Dorsolateral prefrontal cortex (tissue), 122 donors: ENCODE measurements at places on chromosomes 12 and 14.

- no peak for DNase-seq
Measured at GRCh38 chr12:70823182-70823976, 97.2 kb downstream of the PTPRR start.

GRCh38 chr12:111430433-111431353, 25.0 kb downstream of the SH2B3 start:
- no peak for DNase-seq

DNA sequence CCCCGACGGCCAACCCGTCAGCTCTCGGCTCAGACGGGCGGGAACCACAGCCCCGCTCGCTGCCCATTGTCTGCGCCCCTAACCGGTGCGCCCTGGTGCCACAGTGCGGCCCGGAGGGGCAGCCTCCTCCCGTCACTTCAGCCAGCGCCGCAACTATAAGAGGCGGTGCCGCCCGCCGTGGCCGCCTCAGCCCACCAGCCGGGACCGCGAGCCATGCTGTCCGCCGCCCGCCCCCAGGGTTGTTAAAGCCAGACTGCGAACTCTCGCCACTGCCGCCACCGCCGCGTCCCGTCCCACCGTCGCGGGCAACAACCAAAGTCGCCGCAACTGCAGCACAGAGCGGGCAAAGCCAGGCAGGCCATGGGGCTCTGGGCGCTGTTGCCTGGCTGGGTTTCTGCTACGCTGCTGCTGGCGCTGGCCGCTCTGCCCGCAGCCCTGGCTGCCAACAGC, at the start of gene WNT1:
WNT1 (plus strand) TSS at position 32 of the 450 bp plus-strand sequence; CDS start at position 361, 329 bp downstream.
- DNase-seq, result no peak

DNA sequence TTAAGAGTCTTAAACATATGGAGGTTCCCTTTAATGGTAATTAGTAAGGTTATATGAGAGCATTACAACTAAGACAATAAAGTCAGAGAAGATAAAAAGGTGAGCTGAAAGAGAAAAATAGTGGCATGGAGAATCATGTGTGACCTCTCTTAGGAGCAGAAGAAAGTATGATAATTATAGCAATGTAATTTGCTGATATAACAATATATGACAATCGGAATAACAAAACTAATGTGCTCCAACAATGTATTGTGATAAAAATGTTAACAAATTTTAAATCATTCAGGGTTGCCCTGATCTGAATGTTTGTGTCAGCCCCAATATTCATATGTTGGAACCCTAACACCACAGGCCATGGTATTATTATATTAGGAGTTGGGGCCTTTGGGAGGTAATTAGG, 269.6 kb upstream of the PPFIA2 start:
- no peak for DNase-seq

GRCh38 chr14:100445436-100446088, 122.4 kb downstream of the SLC25A47 start:
- no peak for DNase-seq

DNA sequence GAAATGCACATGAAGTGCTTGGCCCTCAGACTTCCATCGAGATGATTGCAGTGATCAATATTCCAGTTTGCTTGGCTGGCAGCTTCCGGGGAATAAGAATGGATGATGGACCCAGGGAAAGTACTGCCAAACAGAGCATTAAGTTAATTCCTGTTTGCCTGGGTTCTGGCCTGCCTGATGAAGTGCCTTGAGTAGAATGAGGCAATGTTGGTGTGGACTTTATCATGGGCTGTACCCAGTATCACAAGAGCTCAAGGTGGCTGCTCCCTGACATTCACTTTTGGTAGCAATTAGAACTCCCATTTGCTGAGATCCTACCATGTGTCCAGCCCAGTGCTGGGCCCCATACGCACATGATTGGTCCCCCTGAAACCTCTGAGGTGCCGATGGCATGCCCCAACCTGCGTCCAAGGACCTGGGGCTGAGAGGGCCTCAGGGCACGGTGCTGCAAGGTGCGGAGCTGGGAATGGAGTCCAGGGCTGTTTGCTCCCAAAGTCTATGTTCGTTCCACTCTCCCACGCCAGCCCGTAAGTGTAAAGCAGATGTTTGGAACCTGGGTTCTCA, 80.7 kb downstream of the SLC25A47 start:
- DNase-seq, result no peak

GRCh38 chr14:83529531-83529930, 1995.9 kb upstream of the SEL1L start:
- DNase-seq, result no peak

- no peak for DNase-seq
Measured at GRCh38 chr14:74907744-74908143, 15.3 kb downstream of the RPS6KL1 start.

GRCh38 chr12:570435-570920, 92.8 kb downstream of the NINJ2 start:
- no peak for DNase-seq

GRCh38 chr12:131231032-131231980, 277.6 kb downstream of the ADGRD1 start:
- no peak for DNase-seq

DNA sequence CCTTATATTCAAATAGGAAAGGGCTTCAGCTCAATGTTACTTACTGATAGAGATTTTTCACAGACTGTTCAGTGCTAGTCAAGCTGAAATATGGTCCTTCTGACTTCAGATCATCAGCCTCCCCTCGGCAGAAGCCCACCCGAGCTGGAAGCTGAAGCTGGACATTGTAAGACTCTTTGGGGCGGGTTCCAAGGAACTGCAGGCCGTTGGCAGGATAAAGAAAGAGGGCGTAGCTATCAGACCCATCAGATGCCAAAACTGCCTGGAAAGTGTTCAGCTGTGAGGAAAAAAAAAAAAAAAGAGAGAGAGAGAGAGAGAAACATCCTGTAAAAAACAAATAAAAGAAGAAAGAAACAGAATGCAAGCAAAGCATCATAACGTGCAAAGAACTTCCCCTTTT, 8.8 kb downstream of the NID2 start:
- DNase-seq, result no peak

GRCh38 chr12:60921541-60921940, 1325.7 kb downstream of the SLC16A7 start:
- no peak for DNase-seq

DNA sequence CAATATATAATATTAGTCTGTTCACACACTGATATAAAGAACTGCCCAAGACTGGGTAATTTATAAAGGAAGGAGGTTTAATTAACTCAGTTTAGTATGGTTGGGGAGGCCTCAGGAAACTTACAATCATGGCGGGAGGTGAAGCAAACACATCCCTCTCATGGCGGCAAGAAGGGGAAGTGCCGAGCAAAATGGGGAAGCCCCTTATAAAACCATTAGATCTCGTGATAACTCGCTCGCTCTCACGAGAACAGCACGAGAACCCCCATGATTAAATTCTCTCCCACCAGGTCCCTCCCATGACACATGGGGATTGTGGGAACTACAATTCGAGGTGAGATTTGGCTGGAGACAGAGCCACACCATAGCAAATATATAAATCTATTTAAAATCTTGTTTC, 269.8 kb downstream of the ATP23 start:
- no peak for DNase-seq

DNA sequence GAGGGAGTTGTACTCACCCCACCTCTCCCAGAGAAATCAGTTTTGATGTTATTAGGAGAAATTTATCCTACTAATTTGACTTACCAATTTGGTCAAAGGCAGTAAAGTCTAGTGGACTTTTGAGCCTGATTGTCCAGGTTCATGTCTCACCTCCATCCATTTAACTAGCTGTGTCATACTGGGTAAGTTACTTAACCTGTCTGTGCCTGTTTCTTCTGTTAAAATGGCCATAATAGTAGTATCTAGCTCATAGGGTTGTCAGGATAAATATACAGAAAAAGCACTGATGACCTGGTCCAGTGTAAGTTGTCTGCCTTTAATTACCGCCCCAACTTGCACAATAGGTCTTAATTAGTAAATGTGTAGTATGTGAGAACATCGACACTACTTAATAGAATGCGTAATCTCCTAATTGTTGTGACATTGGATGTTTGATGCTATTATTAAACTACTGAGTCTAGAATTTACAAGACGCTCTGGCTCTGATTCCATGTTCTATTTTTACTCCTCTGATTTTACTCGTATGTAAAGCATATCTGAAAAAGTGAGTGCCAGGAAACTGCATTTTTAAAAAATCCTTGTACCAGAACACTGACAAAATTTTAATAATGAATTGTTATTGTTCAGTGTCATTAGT, 1.5 kb downstream of the RAB21 start:
- no peak for DNase-seq

GRCh38 chr12:53803703-53804102, 51.9 kb upstream of the CISTR start:
- DNase-seq, result no peak

- DNase-seq, result no peak
Measured at GRCh38 chr12:8647968-8648367, 14.7 kb downstream of the MFAP5 start.

GRCh38 chr12:15733136-15733535, 56.1 kb downstream of the EPS8 start:
- DNase-seq, result no peak

GRCh38 chr14:69040353-69040752, 61.3 kb upstream of the ACTN1 start:
- DNase-seq, result no peak

GRCh38 chr12:115375186-115375991, 691.4 kb upstream of the TBX3 start:
- no peak for DNase-seq

DNA sequence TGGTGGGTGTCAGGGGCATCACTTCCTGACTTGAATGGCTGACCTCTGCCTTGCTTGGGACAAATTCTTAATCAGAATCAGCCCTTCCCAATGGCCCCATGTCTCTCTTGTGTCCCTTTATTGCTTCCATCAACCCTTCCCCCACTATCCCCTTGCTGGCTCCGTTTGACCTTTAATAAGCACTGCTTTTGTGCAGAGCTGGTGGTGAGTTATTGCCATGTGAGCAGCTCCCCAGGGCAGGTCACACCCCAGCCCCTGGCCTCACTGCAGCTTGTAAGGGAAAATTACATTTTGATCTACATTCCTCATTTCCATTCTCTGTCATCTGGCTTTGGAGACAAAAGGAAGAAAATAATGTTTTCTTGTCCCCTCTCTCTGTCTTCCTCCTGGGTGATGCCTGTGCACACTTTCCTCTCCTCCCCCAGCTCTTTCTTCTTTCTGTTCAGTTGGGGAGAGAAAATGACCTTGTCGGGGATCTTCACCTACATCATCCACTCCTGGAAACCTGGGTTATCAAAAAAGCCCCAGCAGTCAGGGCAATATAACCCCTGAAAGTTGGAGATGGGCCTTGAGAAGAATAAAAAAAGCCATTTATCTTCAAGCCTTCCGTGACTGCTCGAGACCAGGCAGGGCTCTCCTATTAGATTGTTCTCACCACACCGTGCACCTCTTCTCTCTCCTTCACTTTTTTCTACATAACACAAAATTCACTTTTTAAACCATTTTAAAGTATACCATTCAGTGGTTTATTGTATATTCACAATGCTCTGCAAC, 100.4 kb upstream of the SRRM4 start:
- no peak for DNase-seq

DNA sequence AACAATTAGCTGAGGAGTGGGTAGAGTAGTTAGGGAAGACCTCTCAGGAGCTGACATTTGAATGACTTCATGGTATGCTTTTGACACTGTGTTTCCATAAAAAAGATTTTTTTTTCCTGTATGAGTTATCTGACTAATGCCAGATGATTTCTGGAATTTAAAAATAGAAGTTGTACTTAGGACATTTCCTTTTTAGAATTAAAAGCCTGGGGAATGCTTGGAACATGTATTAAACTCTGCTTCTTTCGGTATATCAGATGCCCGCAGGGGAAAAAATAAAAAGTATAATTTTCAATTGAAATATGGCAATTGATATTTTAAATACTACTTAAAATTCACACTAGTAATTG, 41.1 kb downstream of the BRMS1L start:
- DNase-seq, result no peak

GRCh38 chr12:38328306-38328895, 11.8 kb downstream of the ALG10B start:
- no peak for DNase-seq

DNA sequence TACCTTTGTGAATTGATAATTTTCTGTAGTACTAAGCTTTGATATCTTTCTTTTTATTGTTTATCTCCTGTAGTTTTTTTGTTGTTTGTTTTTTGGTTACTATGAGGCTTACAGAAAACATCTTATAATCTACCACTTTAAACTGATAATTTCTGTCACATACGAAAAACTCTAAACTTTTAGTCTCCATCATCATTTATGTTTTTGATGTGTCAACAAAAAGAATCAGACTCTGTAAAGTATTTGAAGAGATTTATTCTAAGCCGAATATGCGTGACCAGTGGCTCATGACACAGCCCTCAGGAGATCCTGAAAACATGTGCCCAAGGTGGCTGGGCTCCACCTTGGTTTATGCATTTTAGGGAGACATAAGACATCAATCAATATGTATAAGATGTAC, 167.1 kb upstream of the ARHGAP5 start:
- no peak for DNase-seq

GRCh38 chr14:58607952-58608317, 29.8 kb upstream of the DACT1 start:
- DNase-seq, result no peak

- DNase-seq, result no peak
Measured at GRCh38 chr14:93984070-93984469, 7.7 kb upstream of the ASB2 start.

DNA sequence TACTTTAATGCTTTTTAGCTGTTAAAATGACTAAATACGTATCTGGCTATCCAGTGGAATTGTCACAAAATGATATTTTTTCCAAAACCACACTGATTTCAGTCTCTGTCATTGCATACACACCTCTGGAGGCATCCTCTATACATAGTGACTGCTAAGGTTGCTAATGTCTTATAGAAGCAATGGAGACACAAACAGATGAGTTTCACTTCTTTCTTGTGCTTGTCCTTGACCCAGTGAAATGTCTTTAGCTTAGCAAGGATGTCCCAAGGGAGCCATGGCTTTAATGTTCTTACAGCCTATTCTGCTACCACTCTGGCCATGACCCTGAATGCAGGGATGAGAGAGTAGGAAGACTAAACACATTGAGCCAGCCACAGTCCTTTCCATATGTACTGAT, 90.3 kb downstream of the TPH2 start:
- DNase-seq, result no peak

DNA sequence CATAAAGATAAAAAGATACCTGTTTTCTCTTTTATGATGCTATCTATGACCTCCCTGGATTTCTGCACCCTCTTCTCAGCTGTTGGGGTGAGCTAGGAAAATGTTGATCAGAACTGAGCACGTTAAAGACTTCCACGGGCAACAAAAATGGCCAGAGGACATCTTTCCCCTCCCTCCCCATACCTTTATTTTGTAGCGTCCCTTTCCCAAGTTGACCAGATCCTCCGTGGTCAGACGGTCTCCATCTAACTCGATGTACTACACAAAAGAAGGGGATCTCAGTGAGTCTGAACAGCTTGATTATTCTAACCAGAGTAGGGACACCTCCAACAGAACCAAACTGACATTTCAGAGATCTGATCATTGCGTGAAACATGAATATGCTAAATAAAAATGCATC, 2.2 kb downstream of the HAL start:
- DNase-seq, result no peak

- DNase-seq, result peak; percentile 75
Measured at GRCh38 chr12:27940756-27941402, 31.7 kb downstream of the PTHLH start.

- no peak for DNase-seq
Measured at GRCh38 chr14:53444677-53445312, 291.7 kb upstream of the DDHD1 start.

- DNase-seq, result no peak
Measured at GRCh38 chr14:69968132-69968531, 88.9 kb downstream of the SMOC1 start.
